ENCODE measurements at places on chromosomes 7 and 10.

DNA sequence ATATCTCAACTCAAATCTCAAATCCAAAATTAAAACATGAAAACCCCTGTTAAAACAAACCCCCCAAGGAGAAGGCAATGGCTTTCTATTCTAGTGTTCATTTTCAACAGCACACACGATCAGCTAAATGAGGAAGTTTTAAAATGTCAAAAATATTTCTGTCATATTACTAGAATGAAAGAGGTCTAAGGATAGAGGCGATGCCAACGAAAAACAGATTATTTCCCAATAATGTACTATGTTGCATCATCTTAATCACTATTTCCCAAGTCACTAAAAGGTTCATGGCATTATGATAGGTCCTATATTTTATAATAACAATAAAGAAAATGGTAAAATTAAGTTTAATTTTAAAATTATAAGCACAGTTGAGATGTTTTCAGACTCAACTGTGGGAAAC is 10.1 kb downstream of the CNOT4 start:
- no peak for DNase-seq

GRCh38 chr7:139900326-139900725 is 71.3 kb downstream of the TBXAS1 start:
- no peak for DNase-seq

DNA sequence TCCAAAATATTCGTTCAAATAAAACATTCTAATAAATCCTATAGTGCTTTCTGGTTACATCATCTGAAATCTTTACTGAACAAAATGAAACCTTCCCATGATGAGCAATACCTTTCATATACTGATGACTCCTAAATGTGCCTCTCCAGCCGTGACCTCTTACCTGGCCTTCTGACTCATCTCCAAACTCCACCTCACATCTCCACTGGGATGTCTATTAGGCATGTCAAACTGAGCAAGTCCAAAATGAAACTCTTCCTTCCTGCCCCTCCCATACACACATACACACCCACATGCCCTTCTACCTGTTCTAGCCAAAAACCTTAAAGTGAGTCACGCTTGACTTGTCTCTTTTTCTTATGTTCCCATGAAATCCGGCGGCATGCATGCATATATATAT is 22.9 kb downstream of the GSAP start:
- no peak for DNase-seq

GRCh38 chr7:123522066-123522465 is 12.3 kb downstream of the IQUB start:
- DNase-seq = no peak

- DNase-seq = no peak
Observed at GRCh38 chr10:30415593-30415992, 18.4 kb upstream of the MAP3K8 start.

- DNase-seq = no peak
Observed at GRCh38 chr10:127102176-127102575, 94.2 kb downstream of the INSYN2A start.

Measured in NCI-H2081 (cell line).